Daoy (cell line): ENCODE measurements at places on chromosomes 1 and 21. TPM values are rescaled to one million over a fixed set of nuclear protein-coding genes. Genes with fewer than 3 reads are reported as not detected.

The FCRLB gene
- total RNA-seq = 1.8 and 3.1 TPM in 2 replicates

DNA sequence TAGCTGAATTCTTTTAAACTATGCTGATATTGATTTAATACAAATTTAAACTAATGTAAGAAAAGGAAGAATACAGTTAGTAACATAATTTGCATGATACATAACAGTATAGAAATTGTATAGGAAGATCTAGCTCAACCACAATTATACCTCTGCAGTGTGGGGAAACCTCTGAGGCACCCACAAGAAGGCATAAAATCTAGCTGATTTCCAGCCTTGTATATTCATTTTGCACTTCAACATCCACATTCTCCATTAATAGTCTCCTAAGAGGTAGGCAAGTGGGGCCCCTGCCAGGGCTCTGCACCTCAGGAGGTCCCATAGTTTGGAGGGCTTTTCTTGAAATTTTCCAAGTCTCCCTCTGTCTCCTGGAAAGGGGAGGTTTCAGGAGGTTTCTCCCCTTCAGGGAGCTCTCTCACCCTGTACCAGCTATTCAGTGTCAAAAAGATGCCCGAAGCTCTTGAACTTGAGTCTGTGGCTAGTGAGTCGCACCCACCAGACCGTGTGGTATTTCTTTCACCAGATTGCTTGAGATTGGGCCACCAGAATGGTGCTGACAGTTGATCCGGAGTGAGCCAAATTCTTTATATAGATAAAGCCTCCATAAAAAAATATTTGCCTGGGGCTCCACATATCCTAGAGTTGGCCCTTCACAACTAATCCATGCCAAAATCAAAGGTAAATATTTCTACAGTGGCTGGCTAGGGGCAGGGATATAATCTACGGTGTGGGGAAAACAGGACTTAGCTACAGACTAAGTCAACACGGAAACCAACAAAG, 108.2 kb downstream of the TIAM1 start:
- DNase-seq = peak; percentile 77

GRCh38 chr1:173287785-173288184, 80.7 kb upstream of the TNFSF4 start:
- no peak for DNase-seq

GRCh38 chr1:173506437-173506836, 29.3 kb downstream of the PRDX6 start:
- DNase-seq = peak; percentile 29

- DNase-seq = no peak
These were observed 22.4 kb upstream of the COL6A1 start for GRCh38 chr21:45959182-45959581.

The DRAXIN gene
- total RNA-seq = 0.86 and 0.97 TPM in 2 replicates

GRCh38 chr1:214123061-214123784, 135.4 kb downstream of the PROX1 start:
- peak; percentile 72 for DNase-seq

GRCh38 chr1:15727021-15727420, 9.0 kb upstream of the SLC25A34 start:
- no peak for DNase-seq

DNA sequence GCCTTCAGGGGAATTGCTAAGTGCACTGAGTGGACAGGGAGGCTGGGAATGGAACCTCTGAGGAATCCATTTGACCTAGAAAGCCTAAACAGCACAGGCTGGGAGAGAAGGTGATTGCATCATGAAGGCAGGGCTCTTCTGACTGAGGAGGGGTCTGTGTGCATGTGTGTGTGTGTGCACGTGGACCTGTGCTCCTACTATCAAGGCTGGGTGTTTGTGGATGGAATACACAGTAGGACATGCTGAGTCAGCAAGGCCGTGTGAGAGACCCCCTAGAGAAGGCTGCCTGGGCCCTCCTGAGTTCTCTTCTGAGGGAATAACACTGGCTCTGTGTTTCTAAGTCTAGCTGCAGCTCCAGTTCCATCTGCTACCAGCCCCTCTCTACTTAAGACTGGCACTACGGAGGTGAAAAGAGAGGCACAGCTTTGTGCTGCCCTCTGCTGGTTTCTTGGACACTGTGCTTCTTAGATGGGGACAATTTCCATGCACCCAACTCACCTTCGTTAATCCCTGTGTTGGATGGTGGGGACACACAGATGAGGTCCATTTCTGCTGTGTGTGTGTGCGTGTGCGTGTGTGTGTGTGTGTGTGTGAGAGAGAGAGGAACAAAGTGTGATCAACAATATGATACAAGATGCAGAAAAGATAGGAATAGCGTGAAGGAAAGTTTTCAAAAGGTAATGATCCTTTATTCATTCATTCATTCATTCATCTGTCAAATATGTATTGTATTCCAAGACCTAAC, 6.2 kb upstream of the EFCAB14 start:
- peak; percentile 78 for DNase-seq

The MPL gene
- total RNA-seq = 0.06 and 0.11 TPM in 2 replicates

GRCh38 chr1:70385477-70385876, 25.6 kb upstream of the CTH start:
- DNase-seq = no peak

DNA sequence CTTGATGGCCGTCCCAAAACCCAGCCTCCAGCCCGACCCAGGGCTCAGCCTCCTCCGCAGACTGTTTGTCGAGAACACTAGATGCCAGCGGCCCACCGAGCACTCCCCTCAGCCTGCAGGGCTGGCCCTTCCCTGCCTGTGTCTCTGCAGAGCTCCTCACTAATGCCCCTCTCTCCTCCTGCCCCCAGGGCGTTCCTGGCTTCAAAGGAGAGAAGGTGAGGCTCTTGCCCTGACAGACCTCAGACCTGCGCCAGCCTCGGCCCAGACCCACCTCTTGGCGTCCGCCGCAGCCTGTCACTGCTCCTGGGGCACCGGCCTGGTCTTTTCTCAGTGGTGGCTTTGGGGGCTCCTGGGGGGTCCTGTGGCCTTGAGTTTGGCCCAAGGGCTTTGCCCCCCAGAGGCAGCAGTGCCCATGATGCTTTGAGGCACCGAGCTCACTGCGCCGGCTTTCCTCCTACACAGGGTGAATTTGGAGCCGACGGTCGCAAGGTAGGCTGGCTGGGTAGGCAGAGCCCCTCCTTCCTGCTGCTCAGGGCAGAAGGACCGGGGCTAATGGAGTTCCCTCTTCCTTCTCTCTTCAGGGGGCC, 18.4 kb downstream of the COL6A2 start:
- no peak for DNase-seq
